ENCODE measurements at places on chromosomes 7 and 10.

DNA sequence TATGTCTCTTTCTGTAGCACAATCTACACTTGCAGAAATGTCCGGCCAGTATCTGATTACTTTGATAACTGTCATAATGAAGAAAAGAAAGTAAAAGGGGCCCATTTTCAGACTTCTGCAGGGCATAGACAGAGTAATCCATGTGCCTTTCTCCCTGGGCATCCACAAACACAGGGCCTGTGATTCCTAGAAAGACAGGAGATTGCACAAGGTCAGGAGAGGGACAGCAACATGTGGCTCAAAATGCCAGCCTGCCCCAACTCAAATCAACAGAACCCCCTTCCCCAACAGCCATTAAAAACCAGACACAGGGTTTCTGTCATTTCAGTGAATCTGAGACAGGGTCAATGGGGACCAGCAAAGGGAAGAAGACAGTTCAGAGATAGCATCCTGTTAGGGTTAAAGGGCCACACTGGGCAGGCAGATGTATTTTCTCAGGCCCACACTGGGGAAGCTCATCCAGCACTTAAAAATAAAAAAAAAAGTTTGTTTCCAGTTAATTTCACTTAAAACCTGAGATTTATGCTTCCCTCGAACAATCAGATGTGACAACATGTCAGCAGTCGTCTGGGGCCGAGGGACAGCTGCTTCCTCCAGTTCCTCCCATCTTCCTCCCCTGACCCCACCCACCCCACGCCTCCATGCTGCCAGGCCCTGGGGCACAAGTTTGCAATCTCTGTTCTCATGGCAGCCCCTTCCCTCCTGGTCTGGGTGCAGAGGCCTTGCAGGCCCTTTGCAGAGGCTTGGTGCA is 30.7 kb upstream of the ACSL5 start:
- DNase-seq = no peak

GRCh38 chr10:95864906-95865813 is 42.6 kb upstream of the CC2D2B start:
- no peak for DNase-seq

DNA sequence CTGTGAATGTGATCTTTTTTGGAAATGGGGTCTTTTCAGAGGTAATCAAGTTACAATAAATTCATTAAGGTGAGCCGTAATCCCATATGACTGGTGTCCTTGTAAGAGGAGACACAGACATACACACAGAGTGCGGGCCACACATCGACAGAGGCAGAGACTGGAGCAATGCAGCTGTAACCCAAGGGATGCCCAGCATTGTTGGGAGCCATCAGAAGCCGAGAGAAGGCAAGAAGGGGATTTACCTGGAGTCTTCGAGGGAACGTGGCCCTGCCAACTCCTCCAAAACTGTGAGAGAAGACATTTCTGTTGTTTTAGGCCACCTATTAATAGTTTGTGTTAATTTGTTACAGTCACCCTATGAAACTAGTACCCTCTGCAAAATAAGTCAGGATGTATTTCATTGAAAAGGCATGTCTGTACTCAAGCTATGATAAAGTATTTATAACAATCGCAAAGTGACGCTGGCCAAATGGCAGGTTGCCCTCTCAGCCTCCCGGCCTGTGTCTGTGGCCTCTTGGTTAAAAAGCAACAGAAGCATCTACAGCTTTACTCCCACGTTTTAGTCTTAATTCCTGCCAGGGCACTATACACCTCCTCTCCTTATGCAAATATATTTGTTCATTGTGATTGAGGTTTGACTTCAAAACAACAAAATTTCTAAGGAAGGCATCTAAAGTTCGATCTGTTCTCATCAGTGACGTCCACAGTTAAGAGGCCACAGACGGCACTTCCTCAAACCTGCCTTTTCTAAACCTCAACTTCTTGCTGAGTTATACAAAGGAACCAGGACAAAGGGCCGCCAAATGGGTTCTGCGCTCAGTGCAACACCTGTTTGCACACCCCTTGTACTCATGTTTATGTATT is 46.8 kb downstream of the HIPK2 start:
- DNase-seq = no peak

DNA sequence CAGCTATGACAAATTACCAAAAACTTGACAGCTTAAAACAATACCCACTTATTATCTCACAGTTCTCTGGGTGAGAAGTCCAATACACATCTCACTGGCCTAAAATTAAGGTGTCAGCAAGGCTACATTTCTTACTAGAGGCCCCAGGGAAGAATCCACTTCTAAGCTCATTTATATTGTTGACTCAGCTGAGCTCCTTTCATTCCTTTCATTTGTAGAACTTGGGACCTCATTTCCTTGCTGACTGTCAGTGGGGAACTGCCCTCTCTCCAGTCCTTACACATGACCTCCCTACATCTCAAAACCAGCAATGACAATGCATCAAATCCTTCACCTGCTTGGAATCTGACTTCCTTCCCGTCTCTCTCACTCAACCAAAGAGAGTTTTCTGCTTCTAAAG is 240.3 kb downstream of the IPMK start:
- no peak for DNase-seq

DNA sequence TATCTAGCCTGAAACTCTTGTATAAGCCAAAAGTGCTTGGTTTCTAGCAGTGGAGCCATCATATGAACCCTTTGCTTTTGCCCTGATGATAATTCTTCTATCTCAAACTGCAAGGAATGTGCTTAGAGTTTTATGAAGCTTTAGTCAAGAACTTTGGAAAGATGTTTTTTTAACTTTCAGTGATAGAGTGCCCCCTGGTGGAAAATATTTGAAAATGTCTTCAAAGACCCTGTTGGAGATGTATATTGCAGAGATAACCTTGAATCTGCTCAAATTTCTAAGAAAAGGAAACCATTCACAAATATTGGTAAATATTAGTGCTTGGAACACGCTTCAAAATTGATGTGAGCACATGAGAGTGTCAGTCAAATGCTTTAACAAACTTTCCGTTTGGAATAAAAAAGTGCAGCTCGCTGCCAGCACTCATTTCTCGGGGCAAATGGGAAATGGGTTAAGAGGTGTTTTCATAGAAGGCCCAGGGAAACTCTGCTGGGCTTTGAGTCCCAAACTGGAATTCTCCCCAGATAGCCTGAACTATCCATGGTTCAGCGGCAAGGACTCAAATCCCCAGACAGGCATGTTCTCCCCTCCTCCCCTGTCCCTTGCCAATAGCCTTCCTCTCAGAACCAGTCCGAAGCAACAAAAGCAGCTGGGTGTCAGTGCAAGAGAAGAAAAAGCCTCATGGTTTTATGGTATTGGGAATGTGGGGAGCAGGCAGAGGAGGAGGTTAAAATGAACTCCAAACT is 129.3 kb downstream of the MYOF start:
- no peak for DNase-seq

DNA sequence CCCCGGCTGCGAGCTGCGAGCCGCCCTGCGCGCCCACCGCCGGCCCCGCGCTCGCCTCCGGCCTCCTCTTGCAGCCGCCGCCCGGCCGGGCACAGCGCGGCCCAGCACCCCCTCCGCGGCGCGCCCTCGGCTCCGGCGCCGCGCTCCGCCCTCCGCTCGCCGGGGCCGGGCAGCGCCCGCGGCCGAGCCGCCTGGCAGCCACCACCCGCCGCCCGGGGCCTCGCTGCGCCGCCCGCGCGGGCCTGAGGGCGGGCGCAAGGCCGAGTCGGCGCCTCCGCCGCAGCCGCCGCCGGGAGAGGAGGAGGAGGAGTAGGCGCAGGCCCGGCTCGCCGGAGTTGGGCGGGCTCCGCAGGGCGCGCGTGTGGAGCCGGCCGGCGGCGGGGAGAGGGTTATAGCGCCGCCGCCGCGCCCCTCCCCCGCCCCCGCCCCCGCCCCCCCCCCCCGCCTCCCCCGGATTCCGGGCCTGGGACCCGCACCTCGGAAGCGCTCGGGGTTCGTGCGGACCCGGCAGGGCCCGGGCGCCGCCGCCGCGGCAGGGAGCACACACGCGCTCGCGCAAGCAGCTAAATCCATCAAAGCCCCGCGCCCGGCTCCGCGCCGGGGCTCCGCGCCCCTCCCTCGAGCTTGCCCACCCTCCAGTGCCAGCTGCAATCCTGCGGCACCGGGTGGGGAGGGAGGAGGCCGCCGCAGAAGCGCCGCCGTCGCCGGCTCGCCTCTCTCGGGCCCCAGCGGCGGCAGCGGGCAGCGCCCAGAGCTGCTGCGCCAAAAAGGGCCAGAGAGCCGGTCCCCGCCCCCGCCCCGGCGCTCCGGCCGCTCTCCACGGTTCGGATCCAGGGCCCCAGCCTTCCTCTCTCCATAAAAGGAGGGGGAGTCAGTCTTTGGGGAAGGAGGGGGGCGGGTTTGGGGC is at the start of gene PDGFA:
TSS of gene PDGFA (minus strand) at position 363 of the 907 bp plus-strand sequence. CDS start 845 bp downstream, outside the sequence.
- no peak for DNase-seq

DNA sequence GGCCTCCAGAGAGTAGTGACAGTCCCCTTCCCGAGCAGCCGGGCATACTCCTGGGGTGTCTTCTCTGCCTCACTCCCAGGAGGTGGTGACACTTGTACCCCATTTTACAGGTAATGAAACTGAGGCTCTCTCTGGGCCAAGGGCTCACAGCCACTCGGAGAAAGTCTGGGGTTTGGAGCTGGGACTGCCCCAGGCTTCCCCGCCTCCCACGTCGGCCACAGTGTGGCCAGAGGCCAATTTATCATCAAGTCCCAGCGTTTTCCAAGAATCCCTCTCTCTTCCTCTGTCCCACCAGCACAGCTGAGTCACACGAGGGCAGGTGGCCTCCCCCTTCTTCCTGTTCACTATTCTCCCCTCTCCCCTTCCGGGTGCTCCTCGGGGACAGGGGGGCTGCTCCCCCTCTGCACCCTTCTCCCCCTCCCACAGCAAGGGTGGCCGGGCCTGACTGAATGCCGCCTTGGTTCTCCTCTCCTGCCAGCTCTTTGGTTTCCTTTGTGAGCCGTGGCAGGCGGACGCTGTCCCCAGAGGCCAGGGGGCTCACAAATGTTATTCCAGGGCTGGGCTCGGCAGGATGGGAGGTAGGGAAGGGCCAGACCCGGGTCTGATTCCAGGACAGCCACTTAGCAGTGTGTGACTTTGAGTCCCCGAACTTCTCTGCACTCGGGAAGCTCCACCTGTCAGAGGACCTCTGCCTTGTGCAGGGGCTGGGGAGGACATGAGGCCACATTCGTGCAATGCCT is 17.7 kb downstream of the CLIP2 start:
- no peak for DNase-seq

DNA sequence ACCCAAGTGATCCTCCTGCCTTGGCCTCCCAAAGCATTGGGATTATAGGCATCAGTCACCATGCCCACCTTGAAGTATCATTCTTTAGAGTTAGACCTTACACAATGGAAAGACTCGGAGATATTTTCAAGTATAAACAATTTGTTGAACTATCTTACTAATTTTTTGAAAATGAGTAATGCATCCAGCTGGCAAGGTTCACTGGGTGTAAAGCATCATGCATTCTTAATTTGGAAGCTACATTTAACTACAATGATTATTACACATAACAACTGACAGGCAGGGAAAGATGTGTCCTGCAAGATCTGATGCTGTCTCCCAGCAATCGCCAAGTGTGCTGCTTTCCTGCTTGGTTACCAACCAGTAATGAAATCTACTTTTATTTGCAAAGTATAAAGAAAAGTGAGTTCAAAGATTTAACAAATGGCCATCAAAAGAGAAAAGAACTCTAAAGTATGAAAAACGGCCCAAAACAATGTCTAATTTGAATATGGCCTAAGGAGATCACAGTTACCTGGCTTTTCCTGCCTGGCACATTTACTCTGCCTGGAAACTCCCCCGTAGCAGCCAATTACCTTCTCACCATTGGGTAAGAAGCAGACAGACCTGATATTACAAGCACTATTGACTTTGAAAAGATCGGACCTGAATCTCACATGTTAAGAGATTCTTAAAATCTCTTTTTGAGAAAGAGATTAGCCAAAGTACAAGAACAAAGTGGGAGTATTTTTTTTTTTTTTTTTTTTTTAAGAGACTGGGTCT is 59.3 kb upstream of the NMT2 start:
- no peak for DNase-seq

Data from posterior vena cava (tissue), 2 donors.